ENCODE measurements at places on chromosomes 1 and 21.

- no peak for DNase-seq
Measured at GRCh38 chr1:39048745-39049370, 22.7 kb downstream of the NDUFS5 start.

DNA sequence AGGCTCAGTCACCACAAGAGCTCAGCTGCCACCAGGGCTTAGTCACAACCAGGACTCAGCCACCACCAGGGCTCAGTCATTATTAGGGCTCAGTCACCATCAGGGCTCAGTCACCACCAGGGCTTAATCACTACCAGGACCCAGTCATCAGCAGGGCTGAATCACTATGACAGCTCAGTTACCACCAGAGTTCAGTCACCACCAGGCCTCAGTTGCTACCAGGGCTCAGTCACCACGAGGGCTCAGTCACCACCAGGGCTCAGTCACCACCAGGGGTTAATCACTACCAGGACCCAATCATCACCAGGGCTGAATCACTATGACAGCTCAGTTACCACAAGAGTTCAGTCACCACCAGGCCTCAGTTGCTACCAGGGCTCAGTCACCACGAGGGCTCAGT lies 196.2 kb downstream of the NPHP4 start:
- no peak for DNase-seq

DNA sequence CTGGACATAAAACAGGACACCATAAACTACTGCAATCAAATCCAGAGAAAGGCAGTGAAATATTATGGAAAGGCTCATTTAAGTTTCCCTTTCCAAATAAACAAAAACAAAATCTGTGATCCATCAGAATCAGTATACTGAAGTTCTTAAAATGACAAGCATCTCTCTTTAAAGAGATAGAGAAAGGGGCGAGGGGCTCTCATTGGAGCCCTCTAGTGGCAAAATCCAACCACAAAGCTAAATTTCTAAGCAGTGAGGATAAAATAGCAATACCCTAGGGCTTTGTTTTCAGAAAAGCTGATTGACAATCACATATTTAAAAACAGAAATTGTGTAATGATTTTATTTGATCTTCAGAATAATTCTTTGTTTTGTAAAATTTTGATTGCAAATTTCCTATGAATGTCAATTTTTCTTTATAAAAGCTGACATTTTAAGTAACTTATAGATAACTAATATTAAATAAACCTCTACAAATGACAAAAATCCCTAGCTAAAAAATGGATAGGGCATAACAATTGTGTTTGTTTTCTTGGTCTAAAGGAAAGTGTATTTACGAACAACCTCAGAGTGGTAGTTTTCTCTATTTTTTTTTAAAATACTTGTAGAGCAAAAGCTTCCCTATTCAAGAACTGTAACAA lies 138.2 kb downstream of the COL24A1 start:
- peak; percentile 61 for DNase-seq

- no peak for DNase-seq
Measured at GRCh38 chr21:45050797-45051489, 23.4 kb upstream of the ADARB1 start.

- no peak for DNase-seq
Measured at GRCh38 chr21:42845296-42845965, 33.9 kb downstream of the WDR4 start.

GRCh38 chr1:42439940-42440339 lies 15.9 kb downstream of the ZMYND12 start:
- no peak for DNase-seq

DNA sequence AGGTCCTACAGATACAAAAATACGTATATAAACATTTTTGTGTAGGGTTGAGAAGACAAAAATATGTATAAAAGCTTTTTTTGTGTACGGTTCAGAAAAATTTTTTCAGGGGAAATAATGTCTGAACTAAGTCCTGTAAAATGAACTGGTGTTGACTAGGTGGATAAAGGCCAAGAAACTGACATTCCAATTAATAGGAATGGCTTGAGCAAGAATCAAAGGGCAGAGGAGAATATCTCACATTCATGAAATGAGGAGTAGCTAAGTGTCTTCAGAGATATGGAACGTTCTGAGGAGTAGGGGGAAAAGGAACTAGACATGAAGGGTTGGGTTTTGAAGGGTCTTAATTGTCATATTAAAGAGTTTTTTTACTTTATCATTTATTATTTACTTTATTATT lies 231.2 kb downstream of the DENND1B start:
- no peak for DNase-seq

DNA sequence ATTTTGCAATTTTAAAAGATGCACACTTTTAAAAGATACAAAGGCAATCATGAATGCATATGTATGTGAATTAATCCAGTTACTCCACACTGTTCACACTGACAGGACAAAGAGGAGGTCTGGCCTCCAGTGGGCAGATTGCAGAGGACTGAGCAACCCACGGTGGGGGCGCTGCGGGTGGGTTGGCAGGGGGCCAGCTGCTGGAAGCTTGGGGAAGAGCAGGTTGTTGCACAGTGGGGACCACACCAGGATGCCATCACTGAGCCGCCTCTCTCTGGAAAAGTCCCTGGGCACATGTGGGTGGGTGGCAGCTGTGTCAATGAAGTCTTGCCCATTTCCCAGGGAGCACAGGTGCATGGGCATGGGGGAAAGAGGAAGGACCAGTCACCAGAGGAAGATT lies 12.7 kb upstream of the PADI4 start:
- no peak for DNase-seq

- no peak for DNase-seq
Measured at GRCh38 chr1:17155257-17155920, 36.1 kb upstream of the PADI2 start.

DNA sequence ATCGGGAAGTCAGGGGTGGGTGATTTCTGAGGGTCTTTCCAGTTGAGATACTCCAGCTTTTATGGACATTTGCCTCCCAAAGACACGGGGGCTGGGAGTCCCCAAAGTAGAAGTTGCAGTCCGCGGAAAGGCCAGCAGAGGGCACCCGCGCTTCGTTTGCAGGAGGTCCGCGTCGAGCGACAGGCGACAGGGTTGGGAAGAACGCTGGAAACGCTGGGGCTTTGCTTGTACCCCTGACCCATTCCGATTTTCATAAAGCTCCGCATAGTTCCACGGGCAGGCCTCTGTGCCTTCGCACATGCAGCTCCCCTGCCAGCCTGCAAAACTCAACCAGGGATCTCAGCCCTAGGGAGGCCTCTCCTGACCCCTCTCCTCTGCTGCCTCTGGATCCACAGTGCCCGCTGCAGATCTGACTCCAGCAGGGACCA lies 44.2 kb upstream of the LAPTM5 start:
- DNase-seq, result peak; percentile 83

DNA sequence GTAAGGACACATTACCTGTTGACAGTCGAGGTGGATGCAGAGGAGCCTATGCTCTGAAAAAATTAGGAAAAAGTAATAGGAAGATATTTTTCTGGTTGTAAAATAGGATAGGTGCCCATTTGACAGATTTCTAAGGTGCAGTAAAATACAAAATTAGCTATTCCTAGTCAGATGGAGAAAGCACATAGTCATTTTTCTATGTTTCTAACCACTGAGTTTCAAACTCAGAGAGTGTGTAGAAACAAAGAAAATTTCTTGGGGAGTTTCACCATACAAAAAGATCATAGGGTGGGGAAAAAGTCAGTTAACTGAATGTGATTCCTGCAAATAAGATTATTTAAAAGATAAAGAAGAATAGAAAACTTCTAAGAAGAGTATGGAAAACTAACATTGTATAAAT lies 666.9 kb downstream of the KCNT2 start:
- no peak for DNase-seq

- peak; percentile 74 for DNase-seq
Measured at GRCh38 chr1:8889925-8890785, 11.7 kb upstream of the ENO1 start.

GRCh38 chr1:203338335-203339036 lies 12.4 kb downstream of the FMOD start:
- DNase-seq, result peak; percentile 79

DNA sequence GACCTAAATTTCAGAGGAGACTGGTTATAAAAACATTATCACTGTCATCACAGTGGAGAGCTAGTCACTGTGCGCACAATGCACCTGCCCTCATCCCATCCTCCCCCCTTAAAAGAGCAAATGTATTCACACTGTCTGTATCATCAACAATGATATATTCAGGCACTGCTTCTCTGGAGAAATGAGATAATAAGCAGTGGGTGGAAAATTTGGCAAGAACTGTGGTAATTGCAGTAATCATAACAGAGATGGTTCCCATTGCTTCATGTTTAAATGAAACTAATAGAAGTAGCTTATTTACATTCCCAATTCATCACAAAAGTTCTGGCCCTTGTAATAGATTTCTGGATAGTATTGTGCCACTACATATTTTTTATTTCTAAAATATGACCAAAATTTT lies 867.4 kb upstream of the ADGRL2 start:
- DNase-seq, result peak; percentile 40

DNA sequence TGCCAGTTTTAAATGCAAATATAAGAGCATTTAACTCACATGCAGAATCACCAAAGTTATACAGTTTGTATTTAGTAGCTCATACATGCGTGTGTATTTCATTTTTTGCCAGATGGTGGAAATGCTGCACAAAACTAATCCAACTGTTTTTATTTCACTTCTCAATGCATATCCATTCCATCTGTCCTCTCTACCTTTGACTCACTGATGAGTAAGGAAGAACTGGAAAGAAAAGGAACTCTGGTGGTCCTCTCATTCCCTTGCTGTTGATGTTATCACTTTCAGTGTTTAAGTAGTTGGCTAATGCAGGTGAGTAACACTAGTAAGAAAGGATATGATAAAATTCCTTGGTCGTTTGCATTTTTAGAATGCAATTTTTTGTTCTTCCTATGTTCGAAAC lies 5.7 kb upstream of the SLC1A7 start:
- DNase-seq, result no peak

DNA sequence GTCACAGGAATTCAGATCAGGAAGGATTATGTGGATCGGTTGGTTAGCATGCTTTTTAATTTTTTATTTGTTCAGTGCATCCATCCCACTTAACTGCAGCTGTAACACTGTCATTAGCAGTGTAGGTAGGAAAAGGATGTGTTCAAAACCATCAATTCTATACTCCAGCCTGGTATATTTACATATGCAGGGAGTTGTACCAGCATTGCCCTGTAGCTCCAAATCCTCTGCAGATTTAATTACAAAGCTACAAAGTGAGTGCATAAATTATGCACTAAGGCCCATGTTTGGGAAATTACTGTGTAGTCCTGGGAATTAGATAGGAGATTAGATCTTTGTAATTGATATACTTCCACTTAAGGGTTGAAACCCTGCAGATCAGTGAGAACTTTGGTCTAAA lies 15.9 kb upstream of the OSBPL9 start:
- DNase-seq, result no peak

- DNase-seq, result peak; percentile 37
Measured at GRCh38 chr1:92929461-92929860, 31.8 kb downstream of the DIPK1A start.

DNA sequence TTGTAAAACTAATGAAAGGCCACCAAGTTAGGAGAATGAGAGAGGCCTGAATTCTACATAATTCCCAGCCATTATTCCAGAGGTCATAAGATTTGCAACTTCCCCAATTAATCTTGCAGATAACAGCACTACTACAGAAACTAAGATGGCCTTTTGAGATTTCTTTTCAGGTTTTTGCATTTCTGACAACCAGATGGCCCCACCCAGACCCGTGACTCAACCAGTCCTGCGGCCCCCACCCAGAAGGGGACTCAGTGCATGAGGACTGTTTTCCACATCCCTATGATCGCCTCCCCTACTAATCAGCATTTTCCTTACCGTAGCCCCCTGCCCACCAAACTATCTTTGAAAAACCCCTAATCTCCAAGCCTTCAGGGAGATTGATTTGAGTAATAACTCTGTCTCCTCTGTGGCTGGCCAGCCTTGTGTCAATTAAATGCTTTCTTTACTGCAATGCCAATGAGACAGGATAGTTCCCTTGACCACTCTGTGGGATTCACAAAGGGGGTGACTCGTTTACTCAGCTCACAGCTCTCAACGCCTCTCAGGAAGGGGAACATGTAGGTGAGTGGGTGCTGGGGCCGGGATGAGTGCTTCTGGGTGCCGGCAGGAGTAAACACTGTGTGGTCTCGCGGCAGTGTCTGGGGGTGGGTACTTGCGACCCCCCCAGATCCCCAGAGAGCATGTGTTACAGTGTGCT lies 10.5 kb upstream of the CNIH3 start:
- DNase-seq, result peak; percentile 32

GRCh38 chr21:31564439-31564838 lies 95.1 kb upstream of the SOD1 start:
- DNase-seq, result no peak

- DNase-seq, result peak; percentile 37
Measured at GRCh38 chr1:156828400-156829124, 11.9 kb upstream of the SH2D2A start.

- no peak for DNase-seq
Measured at GRCh38 chr1:182651339-182651724, 33.1 kb downstream of the RGS8 start.

GRCh38 chr1:77687519-77687906 lies 5.1 kb upstream of the ZZZ3 start:
- no peak for DNase-seq

- no peak for DNase-seq
Measured at GRCh38 chr1:80447526-80447925, 1353.2 kb upstream of the ADGRL2 start.

GRCh38 chr1:94901841-94902240 lies 25.1 kb downstream of the CNN3 start:
- DNase-seq, result no peak

GRCh38 chr21:38626306-38626705 lies 128.0 kb upstream of the ERG start:
- peak; percentile 58 for DNase-seq

GRCh38 chr1:63866084-63866483 lies 92.3 kb downstream of the ROR1 start:
- DNase-seq, result no peak

DNA sequence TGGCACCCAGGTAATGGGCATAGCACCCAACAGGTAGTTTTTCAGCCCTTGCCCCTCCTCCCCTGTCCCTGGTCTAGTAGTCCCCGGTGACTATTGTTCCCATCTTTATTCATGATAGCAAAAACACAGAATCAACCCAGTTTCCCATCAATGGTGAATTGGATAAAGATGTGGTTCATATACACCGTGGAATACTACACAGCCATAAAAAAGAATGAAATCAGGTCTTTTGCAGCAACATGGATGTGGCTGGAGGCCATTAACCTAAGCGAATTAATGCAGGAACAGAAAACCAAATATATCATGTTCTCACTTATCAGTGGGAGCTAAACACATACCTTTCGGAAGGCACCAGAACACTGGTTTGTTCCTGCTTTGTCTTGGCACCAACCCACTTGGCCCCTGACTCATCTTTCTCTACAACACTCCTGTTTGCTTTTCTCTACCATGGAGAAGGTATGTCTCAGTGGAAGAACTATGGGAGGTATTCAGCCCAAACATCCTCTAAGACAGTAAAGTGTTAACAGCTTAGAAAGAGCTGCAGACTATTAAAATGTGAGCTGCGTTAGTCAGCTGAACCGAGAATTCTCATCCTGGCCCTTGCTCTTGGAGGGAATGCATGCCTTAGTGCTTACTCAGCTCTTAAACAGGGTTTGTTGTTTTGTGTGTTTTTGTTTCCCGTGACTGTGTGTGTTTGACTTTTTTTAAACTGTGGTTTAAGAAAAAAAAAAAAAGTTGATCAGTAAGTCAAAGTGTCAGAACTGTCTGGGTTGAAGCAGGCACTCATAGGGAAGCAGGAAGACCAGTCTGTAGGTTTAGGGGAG lies 203.0 kb downstream of the TOMM20 start:
- peak; percentile 62 for DNase-seq

- no peak for DNase-seq
Measured at GRCh38 chr21:28696844-28697410, 295.8 kb downstream of the LTN1 start.

- DNase-seq, result no peak
Measured at GRCh38 chr1:90402893-90403849, 313.9 kb downstream of the BARHL2 start.

All from suppressor macrophage treated with lipopolysaccharide for 1 hour (primary cell).